CD4-positive, alpha-beta T cell treated with Interferon alpha-2 for 1 hour (primary cell): ENCODE measurements at places on chromosomes 16 and 17.

- no peak for DNase-seq
Measured at GRCh38 chr17:62163847-62164246, 98.8 kb upstream of the MED13 start.

- DNase-seq: no peak
Measured at GRCh38 chr17:29677824-29678223, 55.1 kb upstream of the CORO6 start.

GRCh38 chr16:50972876-50973275 lies 178.2 kb downstream of the SALL1 start:
- DNase-seq: no peak

DNA sequence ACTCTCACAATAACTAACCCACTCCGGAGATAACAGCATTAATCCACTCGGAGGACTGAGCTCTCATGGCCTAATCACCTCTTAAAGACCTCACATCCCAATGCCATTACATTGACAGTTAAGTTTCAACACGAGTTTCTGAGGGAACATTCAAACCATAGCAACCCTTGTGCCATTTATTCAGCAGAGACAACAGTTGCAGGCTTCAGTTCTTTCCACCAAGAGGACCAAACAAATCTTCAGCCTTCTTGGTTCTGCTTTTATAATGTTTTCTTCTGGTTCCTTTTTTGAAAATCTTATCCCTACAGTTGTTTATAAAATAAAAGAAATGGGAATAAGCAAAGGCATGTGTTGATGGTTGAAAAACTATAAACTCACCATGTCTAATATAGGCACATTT lies 2.1 kb upstream of the CD300E start:
- DNase-seq: no peak

- no peak for DNase-seq
Measured at GRCh38 chr16:8120001-8120400, 470.3 kb downstream of the TMEM114 start.

DNA sequence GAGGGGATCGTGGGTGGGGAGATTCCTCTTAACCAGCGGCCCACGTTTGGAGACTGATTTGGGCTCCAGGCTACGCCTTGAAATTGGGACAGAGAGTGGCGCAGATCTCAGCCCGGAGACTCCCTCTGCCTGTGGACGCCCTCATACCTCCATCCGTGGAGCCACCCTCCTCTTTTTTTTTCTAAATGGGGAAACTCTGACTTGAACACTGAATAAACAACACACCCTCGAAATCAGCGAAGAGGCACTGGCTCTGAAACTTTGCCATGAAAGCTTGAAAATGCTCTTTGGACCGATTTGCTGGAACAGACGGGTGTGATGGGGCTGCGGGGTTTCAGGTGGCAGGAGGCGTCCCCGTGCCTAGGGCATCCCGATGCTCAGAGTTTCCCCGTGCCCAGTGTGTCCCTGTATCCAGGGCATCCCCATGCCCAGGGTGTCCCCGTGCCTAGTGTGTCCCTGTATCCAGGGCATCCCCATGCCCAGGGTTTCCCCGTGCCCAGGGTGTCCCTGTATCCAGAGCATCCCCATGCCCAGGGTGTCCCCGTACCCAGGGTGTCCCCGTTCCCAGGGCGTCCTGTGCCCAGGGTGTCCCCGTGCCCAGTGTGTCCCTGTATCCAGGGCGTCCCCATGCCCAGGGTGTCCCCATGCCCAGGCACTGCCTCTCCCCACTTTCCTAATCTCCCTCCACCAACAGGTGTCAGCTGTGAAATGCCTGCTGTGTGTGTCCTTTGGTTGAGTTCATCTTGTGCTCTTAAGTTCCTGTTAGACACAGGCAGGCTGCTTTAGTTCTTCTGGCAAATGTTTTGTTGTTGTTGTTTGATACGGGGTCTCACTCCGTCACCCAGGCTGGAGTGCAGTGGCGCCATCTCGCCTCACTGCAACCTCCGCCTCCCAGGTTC lies 187.0 kb downstream of the SEC14L1 start:
- no peak for DNase-seq
